Nephron progenitor cell (in vitro differentiated cells): ENCODE measurements at places on chromosomes 13 and 19.

DNA sequence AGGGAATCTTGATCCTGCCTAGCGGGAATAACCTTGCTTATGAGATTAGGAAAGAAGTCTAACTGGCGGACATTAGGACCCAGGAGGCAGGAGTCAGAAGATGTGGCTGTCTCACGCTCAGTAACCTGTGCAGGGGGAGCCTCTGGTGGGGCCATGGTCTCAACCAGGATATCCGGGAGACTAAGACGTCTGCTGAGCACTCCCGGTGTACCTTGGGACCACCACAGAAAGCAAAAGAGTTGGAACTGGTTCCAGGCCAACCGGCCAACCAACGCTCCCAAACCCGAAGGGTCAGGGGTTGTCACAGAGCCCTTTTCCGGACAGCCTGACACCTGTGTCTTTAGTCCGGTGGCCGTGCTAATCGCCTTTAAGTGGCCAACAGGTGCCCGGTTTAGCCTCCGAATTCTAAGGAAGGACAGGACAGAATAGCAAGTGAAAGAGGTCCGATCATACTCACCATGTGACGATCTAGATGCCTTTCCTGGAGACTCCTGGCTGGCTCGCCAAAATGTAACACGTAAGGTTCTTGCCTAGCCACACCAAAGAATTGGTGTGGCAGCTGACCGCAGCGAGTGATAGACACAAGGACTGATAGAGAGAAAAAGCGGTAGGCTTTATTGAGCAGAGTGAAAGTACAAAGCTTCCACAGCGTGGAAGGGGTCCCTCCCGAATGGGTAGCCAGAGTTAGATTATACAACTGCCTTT lies 103.9 kb upstream of the DIAPH3 start:
- H3K36me3 ChIP-seq: no peaks in the 10 kb centered on the region
- H3K27me3 ChIP-seq: peaks cover 7% of the 10 kb centered on the region
- no peak overlapping the region for H3K4me3 ChIP-seq
- H3K27ac ChIP-seq: no peak overlapping the region
- DNase-seq: peak; percentile 20

GRCh38 chr13:20193907-20194631 lies 1.3 kb upstream of the GJB2 start:
- peaks cover 91% of the 10 kb centered on the region for H3K27me3 ChIP-seq
- peaks cover 12% of the 10 kb centered on the region for H3K4me1 ChIP-seq

GRCh38 chr13:51849145-51850101 lies 4.4 kb upstream of the TMEM272 start:
- no peaks in the 10 kb centered on the region for H3K36me3 ChIP-seq
- H3K4me1 ChIP-seq: peaks cover 6% of the 10 kb centered on the region
- H3K4me3 ChIP-seq: no peak overlapping the region
- DNase-seq: peak; percentile 60
- no peak overlapping the region for H3K27ac ChIP-seq

- no peaks in the 10 kb centered on the region for H3K36me3 ChIP-seq
- no peak overlapping the region for H3K27ac ChIP-seq
- no peak overlapping the region for H3K4me3 ChIP-seq
- no peak for DNase-seq
- peaks cover 3% of the 10 kb centered on the region for H3K27me3 ChIP-seq
Observed at GRCh38 chr13:73369095-73369494, 310.3 kb downstream of the KLF5 start.

- H3K36me3 ChIP-seq: peaks cover 26% of the 10 kb centered on the region
- no peak for DNase-seq
- peaks cover 23% of the 10 kb centered on the region for H3K4me1 ChIP-seq
- no peak overlapping the region for H3K27ac ChIP-seq
- no peak overlapping the region for H3K4me3 ChIP-seq
- peaks cover 6% of the 10 kb centered on the region for H3K27me3 ChIP-seq
Observed at GRCh38 chr13:50197705-50198104, 182.5 kb downstream of the KCNRG start.

GRCh38 chr13:112842343-112842856 lies 126.6 kb upstream of the MCF2L start:
- peaks cover 3% of the 10 kb centered on the region for H3K27me3 ChIP-seq
- peak overlapping the region; percentile 39 for H3K27ac ChIP-seq
- H3K36me3 ChIP-seq: peaks cover 57% of the 10 kb centered on the region
- peak; percentile 16 for DNase-seq
- peaks cover 28% of the 10 kb centered on the region for H3K4me1 ChIP-seq
